T-cell (primary cell): ENCODE measurements at places on chromosomes 16 and 17. TPM values are rescaled to one million over a fixed set of nuclear protein-coding genes. Genes with fewer than 3 reads are reported as not detected.
A peak's percentile ranks its signal among the peaks of the same experiment; 100 is the strongest.

DNA sequence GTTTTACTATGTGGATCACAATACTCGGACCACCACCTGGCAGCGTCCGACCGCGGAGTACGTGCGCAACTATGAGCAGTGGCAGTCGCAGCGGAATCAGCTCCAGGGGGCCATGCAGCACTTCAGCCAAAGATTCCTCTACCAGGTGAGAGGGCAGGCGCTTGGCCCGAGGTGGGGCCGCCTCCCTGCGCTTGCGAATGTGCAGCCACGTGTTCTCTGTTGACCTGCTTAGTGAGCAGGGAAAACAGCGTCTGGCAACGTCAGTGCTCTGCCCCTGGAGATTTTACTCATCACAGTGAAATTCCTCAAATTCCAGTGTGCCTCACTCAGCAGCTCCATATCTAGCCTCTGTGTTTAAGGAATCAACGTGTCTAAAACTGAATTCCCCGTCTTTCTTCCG, 33.4 kb upstream of the CLEC18A start:
- peaks cover 13% of the 10 kb centered on the region for H3K36me3 ChIP-seq
- H3K27me3 ChIP-seq = no peaks in the 10 kb centered on the region

- no peaks in the 10 kb centered on the region for H3K27me3 ChIP-seq
- no peaks in the 10 kb centered on the region for H3K36me3 ChIP-seq
- no peaks in the 10 kb centered on the region for H3K4me1 ChIP-seq
- no peak overlapping the region for H3K27ac ChIP-seq
- no peak overlapping the region for H3K4me3 ChIP-seq
These were observed 62.9 kb downstream of the C16orf95 start for GRCh38 chr16:87254296-87254695.

GRCh38 chr16:84119368-84119767, 2.6 kb upstream of the MBTPS1 start:
- no peak for DNase-seq
- H3K36me3 ChIP-seq = peaks cover 6% of the 10 kb centered on the region
- no peaks in the 10 kb centered on the region for H3K27me3 ChIP-seq

GRCh38 chr17:61477204-61477834, 25.1 kb downstream of the TBX4 start:
- no peaks in the 10 kb centered on the region for H3K4me1 ChIP-seq
- no peak for DNase-seq
- no peak overlapping the region for H3K4me3 ChIP-seq
- no peaks in the 10 kb centered on the region for H3K36me3 ChIP-seq
- no peak overlapping the region for H3K27ac ChIP-seq
- no peaks in the 10 kb centered on the region for H3K27me3 ChIP-seq

DNA sequence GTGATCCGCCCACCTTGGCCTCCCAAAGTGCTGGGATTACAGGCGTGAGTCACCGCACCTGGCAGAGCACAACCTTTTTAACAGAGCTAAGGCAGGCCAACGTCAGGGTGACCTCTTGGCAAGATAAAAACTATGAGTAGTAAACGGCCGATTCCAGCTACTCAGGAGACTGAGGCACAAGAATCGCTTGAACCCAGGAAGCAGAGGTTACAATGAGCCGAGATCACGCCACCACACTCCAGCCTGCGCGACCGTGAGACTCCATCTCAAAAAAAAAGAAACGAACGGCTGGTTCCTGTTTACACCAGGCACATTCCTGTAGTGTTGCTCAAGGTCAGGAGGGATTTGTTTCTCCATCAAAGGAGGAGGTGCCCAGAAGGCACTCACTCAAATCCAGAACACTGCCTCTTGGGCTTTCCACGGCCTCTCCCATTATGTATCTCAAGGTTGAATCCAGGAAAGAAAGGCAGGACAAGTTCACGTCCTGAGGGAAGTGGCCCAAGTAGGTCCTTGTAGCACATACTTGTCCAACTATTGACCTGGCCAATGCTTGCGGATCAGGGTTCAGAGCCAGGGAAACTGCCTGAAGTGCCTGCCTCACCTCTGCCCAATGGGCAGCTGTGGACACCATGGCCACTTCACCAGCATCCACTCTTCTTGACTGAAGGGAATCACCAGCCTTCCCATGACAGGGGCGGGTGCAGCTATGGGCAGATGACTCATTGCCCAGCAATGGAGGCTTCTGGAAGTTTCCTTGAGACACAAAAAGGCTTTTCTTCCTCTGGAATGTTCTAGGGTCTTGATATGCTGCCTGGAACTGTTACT, 13.5 kb downstream of the KNOP1 start:
- peaks cover 10% of the 10 kb centered on the region for H3K36me3 ChIP-seq
- no peak for DNase-seq
- H3K4me1 ChIP-seq = peaks cover 2% of the 10 kb centered on the region
- H3K4me3 ChIP-seq = no peak overlapping the region
- H3K27me3 ChIP-seq = no peaks in the 10 kb centered on the region

- H3K27me3 ChIP-seq = no peaks in the 10 kb centered on the region
- H3K4me3 ChIP-seq = no peak overlapping the region
- no peak overlapping the region for H3K27ac ChIP-seq
- peaks cover 21% of the 10 kb centered on the region for H3K36me3 ChIP-seq
- H3K4me1 ChIP-seq = peaks cover 16% of the 10 kb centered on the region
These were observed 35.6 kb downstream of the NEUROD2 start for GRCh38 chr17:39572121-39572520.

DNA sequence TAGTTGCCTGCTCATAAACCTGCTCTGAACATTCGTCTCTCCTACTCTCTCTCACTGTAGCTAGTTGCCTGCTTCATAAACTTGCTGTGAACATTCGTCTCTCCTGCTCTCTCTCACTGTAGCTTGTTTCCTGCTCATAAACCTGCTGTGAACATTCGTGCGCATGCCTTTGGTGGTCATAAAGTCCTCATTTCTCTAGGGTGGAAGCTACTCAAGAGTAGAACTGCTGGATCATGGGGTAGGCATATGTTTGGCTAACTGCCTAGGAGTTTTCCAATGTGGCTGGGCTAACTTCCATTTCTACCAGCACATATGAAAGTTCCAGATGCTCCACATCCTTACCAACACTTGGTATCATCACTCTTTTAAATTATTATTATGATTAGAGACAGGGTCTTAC, 174.6 kb upstream of the RPH3AL start:
- no peaks in the 10 kb centered on the region for H3K27me3 ChIP-seq
- no peaks in the 10 kb centered on the region for H3K4me1 ChIP-seq
- H3K27ac ChIP-seq = no peak overlapping the region
- no peak overlapping the region for H3K4me3 ChIP-seq
- H3K36me3 ChIP-seq = peaks cover 6% of the 10 kb centered on the region
- no peak for DNase-seq

- H3K4me3 ChIP-seq = no peak overlapping the region
- H3K4me1 ChIP-seq = peaks cover 48% of the 10 kb centered on the region
- H3K36me3 ChIP-seq = peaks cover 4% of the 10 kb centered on the region
- DNase-seq = no peak
These were observed 4.2 kb downstream of the CARHSP1 start for GRCh38 chr16:8864480-8865110.

DNA sequence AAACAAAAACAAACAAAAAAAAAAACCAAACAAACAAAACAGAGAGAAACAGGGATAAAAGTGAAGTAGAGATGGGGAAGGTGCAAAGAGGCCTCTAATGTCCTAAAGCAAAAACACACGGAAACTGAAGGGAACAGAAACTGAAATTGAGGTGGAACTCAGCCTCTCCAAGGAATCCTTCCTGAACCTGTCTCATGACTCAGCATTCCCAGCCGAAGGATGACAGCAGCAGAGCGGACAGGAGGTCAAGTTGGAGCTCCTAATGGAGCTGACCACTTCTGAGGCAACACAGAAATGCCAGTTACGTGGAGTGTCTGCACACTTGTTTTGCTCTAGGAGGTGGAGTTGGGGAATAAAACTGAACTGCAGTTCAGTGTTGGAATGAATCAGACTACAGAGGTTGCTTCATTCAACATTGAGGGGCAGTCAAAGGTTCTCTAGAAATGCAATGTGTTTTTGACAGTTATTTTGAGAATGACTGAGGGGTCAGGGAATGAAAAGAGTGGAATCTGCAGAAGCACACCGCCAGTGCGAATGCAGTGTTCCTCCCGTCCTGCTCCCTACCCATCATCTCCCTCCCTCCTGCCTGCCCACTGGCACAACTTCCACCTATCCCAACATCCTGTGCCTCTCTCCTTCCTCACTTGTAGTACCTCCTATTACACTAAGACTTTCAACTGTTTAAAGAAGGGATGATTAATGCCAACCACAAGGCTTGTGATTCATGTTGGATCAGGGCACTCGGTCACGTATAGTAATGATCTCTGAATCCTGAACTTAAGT, 6.3 kb downstream of the UBE2O start:
- no peaks in the 10 kb centered on the region for H3K27me3 ChIP-seq
- no peak for DNase-seq
- H3K27ac ChIP-seq = no peak overlapping the region
- H3K4me3 ChIP-seq = no peak overlapping the region

- H3K36me3 ChIP-seq = peaks cover 20% of the 10 kb centered on the region
- peak overlapping the region; percentile 68 for H3K27ac ChIP-seq
- no peaks in the 10 kb centered on the region for H3K27me3 ChIP-seq
These were observed 1.5 kb upstream of the FAAP100 start for GRCh38 chr17:81553616-81554181.

DNA sequence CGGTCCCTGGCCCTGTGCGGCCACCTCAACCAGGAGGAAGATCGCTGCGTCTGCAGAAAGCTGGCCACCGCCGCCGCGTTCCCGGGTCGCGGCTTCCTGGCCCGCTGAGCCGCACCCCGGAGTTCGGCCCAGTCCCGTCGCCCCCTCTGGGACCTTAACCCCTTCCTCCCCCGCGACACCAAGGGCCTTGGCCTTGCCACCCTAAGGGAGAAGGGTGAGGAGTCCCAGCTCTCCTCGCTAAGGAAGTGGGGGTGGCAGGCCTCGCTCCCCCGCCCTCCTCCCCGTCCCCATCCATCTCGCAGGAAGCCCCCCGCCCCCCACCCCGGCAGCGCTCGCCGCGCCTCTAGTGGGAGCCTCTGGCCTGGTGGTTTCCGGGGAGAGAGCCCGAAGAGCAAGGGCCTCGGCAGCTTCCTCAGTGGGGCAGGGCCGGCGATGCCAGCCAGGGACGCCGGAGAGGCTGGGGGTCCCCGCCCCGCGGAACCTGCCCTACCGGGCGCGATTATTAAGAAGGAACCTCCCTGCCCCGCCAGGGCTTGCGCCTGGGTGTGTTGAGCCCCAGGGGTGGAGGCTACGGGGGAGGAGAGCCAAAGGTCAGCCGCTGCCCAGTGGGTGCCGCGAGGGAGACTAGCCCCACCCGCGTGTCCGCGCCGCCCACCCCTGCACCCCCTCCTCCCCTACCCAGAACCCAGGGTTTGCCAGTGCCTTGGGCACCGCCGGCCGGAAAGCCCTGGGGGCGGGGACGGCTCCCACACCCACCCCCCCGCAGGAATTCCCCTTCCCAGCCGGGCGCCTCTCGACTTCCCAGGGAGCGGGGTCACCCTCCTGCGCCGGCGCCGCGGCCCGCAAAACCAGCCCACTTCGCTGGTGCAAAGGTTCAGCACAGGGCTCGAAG, 6.8 kb downstream of the CBX4 start:
- no peak overlapping the region for H3K27ac ChIP-seq
- peaks cover 45% of the 10 kb centered on the region for H3K36me3 ChIP-seq
- no peaks in the 10 kb centered on the region for H3K27me3 ChIP-seq
- no peak overlapping the region for H3K4me3 ChIP-seq

DNA sequence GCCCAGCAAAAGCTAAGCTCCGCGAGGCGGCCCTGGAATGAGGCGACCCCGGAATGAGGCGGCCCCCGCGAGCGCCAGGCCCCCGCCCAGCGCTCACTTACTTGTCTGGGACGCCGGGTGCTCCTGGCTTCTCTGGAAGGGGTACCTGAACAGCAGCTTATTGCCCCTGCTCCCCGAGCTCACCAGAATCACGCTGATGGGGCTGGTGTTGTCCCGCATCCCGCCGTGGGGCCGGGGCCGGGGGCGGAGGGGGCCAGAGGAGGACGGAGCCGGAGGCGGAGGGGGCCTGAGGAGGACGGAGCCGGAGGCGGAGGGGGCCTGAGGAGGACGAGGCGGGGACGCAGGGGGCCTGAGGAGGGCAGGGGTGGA, 440 bp downstream of the NPRL3 start:
- no peaks in the 10 kb centered on the region for H3K36me3 ChIP-seq
- peaks cover under 1% of the 10 kb centered on the region for H3K27me3 ChIP-seq
- peak; percentile 24 for DNase-seq
- peak overlapping the region; percentile 63 for H3K4me3 ChIP-seq
- H3K4me1 ChIP-seq = peaks cover 20% of the 10 kb centered on the region

DNA sequence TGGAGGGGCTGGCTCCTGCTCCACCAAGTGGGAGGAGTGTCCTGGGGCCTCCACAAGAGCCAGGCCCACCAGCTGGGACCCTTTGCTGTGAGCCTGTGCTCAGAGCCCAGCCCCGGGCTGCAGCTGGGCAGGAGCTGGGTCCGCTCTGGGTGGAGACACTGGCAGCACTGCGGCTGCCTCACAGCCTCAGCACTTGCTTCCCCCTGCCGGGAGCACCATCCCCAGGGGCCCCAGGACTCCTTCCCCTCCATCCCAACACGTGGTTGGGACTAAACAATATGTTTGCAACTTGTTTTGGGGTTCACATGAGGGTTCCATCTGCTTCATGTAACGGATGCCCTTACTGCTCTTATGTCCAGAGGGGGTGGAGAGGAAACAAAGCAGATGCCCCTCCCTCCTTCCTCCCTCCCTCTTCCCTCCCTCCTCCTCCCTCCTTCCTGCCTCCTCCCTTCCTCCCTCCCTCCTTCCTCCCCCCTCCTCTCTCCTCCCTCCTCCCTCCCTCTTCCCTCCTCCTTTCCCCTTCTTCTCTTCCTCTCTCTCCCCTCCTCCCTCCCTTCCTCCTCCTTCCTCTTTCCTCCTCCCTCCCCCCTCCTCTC, 16.3 kb upstream of the CBFA2T3 start:
- H3K4me1 ChIP-seq = no peaks in the 10 kb centered on the region
- H3K27ac ChIP-seq = no peak overlapping the region
- no peaks in the 10 kb centered on the region for H3K36me3 ChIP-seq
- DNase-seq = no peak
- H3K4me3 ChIP-seq = no peak overlapping the region

- DNase-seq = no peak
- no peak overlapping the region for H3K27ac ChIP-seq
- peaks cover 31% of the 10 kb centered on the region for H3K36me3 ChIP-seq
- peaks cover 52% of the 10 kb centered on the region for H3K4me1 ChIP-seq
- no peaks in the 10 kb centered on the region for H3K27me3 ChIP-seq
- no peak overlapping the region for H3K4me3 ChIP-seq
These were observed 540 bp upstream of the RPL38 start for GRCh38 chr17:74202938-74203337.

DNA sequence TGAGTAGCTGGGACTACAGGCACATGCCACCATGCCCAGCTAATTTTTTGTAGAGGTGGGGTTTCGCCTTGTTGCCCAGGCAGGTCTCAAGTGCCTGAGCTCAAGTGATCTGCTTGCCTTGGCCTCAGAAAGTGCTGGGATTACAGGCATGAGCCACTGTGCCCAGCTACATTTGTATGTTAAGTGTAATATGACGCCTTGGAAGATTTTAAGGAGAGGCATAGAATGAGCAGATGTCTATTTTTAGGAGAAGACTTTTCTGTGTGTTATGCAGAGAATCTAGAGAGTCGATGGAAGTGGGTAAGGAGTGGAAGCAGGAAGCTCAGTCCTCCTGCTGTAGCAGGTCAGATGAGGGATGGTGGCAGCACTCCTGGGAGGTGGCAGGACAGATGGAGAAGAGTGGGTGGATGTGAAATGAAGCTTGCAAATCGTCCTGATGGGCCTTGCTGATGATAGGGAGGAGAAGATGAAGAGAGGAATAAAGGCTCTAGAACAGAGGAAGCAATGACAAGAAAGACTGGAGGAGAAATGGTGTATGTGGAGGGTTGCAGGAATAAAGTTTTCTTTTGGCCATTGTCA, 125.3 kb downstream of the SHISA6 start:
- DNase-seq = no peak
- H3K4me3 ChIP-seq = no peak overlapping the region
- no peaks in the 10 kb centered on the region for H3K36me3 ChIP-seq
- no peak overlapping the region for H3K27ac ChIP-seq
- no peaks in the 10 kb centered on the region for H3K4me1 ChIP-seq

ZG16B gene
- not detected for total RNA-seq

TVP23A gene
- total RNA-seq = not detected

NTN3 gene
- not detected for total RNA-seq

AANAT gene
- total RNA-seq = not detected

TEX14 gene
- total RNA-seq = 1.2 TPM

FOXO3B gene
- 7.6 TPM for total RNA-seq
